Activated CD8-positive, alpha-beta T cell treated with anti-CD3 and anti-CD28 coated beads for 36 hours (primary cell): ENCODE measurements at places on chromosomes 5 and 9. TPM values are rescaled to one million over a fixed set of nuclear protein-coding genes. Genes with fewer than 3 reads are reported as not detected.

The MROH2B gene
- not detected for total RNA-seq

DNA sequence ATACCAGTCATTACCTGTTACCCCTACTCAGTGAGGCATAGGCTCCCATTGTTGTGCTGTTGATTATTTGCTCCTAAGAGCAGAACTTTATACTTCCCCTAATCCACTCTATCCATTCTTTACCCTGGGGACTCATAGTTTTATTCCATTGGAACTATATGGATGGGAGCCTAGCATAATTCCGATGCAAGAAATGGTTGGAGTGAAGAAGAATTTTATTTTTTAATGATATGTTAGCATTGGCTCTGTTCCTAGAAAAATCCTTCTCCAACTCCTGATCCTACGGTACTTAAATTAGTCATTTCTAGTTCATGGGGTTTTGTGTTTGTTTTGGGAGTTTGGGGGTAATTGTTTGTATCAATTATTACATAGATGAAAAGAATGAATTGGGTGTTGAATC, 191.5 kb downstream of the GOLPH3 start:
- no peak for DNase-seq

DNA sequence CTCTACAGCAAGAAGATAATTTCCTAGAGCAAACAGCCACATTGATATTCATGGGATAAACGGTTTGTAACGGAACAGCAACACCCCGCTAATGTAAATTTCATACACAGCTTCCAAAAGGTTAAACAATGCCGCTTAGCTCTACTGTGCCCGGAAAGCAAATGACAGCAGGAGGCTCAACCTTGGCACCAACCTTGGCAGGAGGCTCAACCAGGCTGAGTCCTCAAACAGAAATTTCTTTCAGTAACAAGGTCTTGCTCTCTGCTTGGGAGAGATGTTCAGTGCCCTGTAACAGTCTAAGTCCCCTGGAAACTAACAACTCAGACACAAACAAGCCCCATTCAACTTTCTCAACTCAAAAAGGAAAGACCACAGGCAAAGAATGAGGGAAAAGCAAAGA, 11.1 kb upstream of the PPP1R2B start:
- DNase-seq, result no peak

The PCDHA12 gene
- not detected for total RNA-seq

DNA sequence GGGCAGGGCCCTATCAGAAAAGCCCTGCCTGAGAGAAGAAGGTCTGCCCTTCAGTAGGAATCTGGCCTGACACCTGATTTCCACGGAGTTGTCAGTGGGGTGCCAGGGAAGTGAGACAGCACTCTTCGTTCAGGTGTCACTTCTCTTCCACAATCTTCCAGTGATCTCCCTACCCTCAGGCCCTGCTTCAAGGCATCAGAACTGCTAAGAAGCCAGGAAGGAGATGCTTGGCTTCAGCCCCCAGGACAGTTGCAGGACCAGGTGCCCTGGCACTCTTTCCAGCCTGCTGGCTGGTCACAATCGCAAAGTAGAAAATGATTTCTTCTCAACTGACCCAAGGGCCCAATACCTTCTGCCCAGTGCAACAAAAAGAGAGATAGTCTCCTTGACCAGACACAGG, 50.3 kb downstream of the SPOCK1 start:
- no peak for DNase-seq

DNA sequence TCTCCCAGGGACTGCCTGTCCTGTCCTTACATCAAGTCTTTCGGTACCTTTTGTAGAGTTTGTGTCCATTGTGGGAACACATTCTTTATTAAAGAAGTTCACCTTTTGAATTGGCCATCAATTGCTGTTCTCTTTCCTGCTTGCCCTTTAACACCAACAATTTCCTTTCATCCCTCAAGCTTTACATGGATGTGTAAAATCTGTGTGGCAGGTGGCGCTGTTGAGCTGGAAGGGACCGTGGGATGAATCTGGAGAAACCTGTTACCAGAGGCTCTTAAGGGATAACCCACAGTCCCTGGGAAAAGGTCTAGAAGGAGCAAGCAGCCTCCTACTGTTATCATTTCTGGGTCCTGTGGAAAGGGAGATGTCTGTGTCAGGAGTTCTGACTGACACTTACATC, 7.9 kb upstream of the ZFP62 start:
- DNase-seq, result peak; percentile 87

- DNase-seq, result no peak
These were observed 81.8 kb downstream of the ANXA1 start for GRCh38 chr9:73233359-73234007.

GRCh38 chr5:24788829-24789514, 144.2 kb upstream of the CDH10 start:
- DNase-seq, result no peak

- no peak for DNase-seq
These were observed 57.5 kb downstream of the DAB2IP start for GRCh38 chr9:121708768-121709488.

The PRR16 gene
- total RNA-seq, result not detected

The EMB gene
- total RNA-seq, result 67.1 TPM

The FAM174A gene
- total RNA-seq, result 5.9 TPM

DNA sequence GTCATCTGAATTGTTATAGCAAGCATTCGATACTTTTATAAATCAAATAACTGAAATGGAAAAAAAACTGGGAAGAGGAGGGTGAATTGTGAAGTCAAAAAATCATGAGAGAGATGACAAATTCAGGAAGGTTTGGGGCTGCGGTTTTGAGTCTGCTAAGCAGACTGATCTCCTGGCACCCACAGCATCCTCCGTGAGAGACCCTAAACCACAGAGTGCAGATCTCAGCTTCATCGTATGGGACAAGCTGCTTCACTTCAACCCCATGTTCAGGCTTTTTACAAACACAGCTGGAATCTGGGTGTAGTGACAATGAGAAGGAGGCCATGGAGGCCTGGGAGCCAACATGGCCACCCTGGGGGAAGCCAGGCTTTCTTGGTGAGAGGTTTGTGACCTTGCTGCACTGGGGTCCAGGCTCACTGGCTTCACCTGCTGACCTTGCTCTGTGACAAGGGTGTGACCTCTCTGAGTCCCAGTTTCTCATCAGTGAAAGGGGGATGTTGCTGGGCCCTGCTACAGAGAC, 19.4 kb downstream of the USP20 start:
- peak; percentile 59 for DNase-seq

- no peak for DNase-seq
These were observed 74.5 kb downstream of the WNK2 start for GRCh38 chr9:93258419-93258817.

DNA sequence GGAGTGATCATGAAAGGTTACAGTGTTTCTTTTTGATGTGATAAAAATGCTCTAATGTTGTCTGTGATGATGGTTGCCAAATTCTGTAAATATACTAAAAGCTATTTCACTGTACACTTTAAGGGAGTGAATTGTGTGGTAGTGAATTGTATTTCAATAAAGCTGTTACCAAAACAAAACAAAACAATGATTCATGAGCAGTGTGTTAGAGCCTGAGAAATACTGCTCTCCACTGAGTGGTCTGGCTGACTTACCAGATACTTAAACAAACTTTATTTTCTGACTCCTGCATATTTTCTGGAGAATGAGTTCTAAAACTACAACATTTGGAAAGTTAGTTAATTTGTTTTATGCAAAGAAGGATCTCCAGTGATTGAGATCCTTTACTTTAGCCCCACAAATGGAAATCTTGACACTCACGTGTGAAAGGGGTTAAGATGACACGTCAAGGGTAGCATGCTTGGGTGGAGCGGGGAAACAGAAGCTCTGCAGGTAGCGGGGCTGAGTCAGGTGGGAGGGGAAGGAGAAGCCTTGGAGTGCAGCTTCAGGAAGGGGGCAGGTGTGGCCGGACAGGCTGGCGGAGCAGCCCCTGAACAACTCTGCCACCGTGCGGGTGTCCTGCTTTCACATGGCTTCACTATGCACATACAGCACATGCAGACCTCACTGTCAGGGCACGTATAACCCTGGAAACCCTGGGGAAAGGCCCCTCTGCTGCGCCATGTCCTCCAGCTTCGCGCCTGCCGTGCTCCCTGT, 256.7 kb downstream of the IRX1 start:
- DNase-seq, result no peak

GRCh38 chr5:23721336-23721735, 213.9 kb downstream of the PRDM9 start:
- DNase-seq, result no peak

DNA sequence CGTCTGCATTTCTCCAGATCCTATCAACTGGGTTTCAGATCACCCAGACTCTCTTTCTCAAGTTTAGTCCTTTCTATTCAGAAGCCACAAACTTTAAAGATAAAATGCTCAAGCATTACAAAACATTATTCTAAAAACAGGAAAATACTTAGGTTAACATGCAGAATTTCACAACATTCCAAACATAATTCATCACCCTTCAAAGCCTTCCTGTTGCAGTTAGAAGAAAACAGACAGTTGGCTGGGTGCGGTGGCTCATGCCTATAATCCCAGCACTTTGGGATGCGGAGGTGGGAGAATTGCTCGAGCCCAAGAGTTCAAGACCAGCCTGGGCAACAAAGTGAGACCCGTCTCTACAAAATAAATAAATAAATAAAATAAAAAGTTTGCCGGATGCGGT, 7.7 kb upstream of the OCLN start:
- DNase-seq, result no peak
